ENCODE measurements at places on chromosomes 2 and 18.
A peak's percentile ranks its signal among the peaks of the same experiment; 100 is the strongest.

DNA sequence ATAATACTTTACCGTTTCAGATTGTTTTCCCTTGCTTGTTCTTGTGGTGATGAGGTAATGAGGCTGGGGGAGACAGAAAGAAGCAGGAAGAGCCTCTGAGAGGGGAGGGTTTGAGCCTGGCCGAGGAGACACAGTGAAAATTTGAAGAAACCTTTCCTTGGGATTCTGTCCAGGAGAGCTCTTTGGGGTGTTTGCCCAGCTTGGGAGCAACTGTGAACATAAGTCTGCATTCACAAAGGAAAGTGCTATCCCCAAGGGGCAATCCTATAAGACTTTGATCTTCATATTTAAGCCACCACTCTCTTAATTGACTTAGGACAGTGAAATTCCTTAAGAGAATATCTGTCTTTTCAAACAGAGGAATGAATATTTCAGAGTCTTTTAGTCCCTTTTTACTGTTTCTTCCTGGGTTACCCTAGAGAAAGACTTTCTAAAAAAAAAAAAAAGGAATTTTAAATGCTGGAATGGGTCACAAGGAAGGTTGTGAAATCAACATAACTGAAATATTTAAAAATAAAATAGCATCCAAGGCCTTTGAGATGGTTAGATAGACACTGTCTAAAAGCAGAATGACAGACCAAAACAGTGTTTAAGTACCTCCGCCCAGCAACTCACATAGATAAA is 52.5 kb upstream of the STAM2 start:
- DNase-seq = no peak

DNA sequence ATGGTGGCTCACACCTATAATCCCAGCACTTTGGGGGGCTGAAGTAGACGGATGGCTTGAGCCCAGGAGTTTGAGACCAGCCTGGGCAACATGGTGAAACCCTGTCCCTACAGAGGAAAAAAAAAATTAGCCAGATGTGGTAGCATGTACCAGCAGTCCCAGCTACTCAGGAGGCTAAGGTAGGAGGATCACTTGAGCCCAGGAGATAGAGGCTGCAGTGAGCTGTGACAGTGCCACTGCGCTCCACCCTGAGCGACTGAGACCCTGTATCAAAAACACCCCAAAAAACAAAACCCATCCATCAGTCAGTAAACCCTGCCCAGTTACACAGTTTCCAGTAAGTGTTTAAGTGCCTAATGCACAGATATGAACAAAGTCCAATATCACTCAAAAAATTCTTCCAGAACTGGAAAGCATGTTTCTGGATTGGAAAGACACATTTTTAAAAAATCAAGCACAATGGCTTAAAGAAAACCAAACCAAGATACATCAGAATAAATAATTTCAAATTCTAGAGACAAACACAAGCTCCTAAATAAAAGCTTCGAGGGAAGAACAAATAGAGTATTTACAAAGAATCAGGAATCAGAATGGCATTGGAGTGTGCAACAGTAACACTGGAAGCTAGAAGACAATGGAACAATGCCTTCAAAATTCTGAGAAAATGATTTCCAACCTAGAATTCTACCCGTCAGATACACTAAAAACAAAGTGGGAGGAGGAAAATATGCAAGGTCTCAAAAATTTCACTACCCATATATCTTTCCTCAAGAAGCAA is 72.4 kb downstream of the TLK1 start:
- no peak for DNase-seq

GRCh38 chr18:2979871-2980790 is 32.8 kb downstream of the LPIN2 start:
- peak; percentile 55 for DNase-seq

GRCh38 chr2:9764153-9764778 is 79.0 kb upstream of the TAF1B start:
- no peak for DNase-seq

DNA sequence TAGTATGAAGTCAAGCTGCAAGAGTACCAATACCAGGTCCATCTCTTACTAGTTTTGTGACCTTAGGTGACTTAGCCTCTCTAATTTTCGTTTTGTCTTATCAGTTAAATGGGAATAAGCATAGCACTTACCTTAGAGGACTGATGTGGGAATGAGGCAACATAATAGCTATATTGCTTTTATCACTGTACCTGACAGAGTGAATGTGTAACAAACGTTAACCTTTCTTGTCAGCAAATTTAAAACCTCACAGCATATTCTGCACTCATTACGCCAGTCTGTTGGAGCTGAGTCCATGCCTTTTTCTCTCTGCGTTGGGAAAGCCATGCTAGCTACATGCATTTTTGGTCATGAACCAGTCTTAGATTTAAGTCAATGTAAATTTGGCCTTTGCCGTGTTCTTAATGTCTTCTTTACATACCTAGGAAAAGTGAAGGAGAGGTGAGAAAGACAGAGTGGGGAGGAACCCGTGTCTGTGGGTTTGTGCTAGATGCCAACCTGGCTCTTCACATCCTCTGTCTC is at the start of gene IL36B:
Gene IL36B (minus strand): TSS at position 472 of the 522 bp plus-strand sequence.
- DNase-seq = no peak

- DNase-seq = no peak
These were observed 47.4 kb upstream of the PARD3B start for GRCh38 chr2:204497855-204498254.

DNA sequence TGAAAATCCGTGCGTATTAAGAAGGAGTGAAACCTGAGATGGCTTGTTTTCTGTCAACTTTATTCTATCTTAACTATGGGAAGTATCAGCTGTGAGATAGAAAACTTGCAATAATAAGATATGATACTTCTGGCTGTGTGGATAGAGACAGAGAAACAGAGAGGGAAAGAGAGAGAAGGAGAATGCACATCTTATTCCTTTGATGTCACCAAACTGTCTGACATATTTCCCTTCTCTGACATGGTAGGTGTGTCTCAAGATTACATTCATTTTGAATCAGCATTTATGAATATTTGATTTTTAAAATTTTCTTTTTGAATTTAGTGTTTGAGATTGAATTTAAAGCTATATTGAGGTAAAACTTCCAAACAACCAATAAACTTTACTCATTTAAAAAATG is 69.4 kb downstream of the CDC42EP3 start:
- DNase-seq = no peak

- peak; percentile 91 for DNase-seq
These were observed 96.2 kb downstream of the CABLES1 start for GRCh38 chr18:23231340-23232021.

- DNase-seq = no peak
These were observed 152.6 kb upstream of the KYNU start for GRCh38 chr2:142724713-142725349.

DNA sequence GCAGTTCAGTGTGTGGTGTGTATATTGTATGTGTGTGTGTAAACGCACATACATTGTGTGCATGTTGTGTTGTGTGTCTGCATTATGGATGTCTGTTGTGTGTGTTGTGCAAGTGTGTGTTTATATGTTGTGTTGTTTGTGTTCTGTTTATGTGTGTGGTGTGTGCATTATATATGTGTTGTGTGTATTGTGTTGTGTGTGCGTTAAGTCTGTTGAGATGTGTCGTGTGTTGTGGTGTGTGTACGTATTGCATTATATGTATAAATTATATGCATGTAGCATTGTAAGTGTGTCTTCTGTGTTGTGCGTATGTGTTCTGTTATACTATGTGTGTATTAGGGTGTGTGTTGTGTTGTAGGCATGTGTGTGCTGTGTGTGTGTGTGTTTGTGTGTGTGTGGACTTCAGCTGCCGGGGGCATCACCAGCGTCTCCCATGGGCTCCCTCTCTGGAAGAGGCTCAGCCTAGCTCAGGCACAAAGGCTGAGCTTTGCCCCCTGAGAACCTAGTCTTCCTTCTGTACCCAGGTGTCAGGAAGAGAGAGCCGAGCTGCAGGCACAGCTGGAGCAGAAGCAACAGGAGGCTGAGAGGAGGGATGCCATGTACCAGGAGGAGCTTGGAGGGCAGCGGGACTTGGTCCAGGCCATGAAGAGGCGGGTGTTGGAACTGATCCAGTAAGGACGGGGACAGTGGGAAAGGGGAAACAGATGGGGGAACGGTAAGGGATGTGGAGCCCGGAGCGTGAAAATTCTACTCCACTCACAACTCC is 13.7 kb downstream of the RUFY4 start:
- DNase-seq = no peak

GRCh38 chr2:40315683-40316082 is 136.2 kb downstream of the SLC8A1 start:
- no peak for DNase-seq

DNA sequence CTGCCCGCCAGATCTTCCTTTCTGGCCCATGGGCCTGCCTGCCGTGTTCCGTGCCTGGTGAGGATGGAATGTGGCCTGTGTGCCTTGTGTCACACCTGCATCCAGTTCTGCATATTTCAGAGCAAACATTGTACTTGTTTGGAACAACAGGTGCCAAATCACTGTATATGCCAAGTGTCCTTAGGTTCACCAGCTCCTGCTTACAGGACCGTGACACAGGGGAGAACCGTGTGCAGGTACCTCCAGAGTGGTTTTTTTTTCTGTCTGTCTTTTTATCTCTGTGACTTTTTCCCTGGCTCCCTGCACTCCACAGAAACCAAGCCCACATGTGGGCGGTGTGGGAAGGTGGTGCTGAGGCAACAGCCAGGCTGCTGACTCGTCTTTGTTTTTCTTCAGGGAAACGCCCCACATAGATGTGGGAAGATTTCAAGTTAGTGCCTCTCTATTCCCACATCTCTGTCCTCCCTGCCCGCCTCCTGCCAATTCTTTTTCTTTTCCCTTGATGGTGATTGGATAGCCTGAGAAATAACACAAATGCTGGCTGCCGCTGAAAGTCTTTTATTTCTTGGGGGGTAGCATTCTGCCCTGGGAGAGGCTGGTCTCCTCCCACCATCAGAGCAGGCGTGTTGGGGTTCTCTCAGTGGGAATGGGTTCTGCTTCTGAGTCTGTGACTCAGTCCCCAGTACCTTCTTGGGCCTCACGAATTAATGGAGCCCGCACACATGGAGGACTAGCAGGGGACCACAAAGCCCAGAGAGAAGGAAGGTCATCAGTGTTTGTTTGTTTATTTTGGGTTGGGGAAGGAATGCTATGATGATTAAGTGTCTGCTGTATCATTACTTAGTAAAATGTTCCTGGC is 21.4 kb downstream of the GRHL1 start:
- DNase-seq = no peak

DNA sequence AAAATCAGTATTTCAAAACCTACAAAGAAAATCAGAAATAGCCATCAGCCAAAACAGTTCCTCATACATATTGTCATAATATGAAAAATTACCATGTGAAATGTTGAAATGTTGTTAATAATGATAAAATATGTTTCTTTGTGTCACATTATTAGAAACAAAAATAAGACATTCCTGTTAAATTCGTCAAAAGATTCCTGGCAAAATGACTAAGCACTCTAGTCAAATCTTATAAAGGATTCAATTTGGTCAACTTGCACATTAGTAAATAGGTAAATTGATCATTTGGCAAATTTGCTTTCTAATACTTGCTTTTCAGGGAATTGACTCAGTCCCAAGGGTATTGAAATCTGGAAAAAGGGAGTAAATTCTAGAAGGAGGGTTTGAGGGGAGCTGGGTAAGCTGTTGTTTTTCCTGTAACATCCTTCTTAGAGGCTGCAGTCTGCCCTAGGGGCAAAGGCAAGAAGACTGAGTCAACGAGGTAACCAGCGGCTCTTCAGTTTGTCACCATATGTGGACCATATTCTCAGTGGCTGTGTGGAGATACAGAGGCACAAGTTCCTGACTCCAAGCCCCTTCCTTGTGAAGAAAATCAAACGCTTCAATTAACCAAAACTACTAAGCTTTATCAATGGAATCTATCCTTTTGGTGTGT is 482.3 kb downstream of the TNS1 start:
- no peak for DNase-seq

DNA sequence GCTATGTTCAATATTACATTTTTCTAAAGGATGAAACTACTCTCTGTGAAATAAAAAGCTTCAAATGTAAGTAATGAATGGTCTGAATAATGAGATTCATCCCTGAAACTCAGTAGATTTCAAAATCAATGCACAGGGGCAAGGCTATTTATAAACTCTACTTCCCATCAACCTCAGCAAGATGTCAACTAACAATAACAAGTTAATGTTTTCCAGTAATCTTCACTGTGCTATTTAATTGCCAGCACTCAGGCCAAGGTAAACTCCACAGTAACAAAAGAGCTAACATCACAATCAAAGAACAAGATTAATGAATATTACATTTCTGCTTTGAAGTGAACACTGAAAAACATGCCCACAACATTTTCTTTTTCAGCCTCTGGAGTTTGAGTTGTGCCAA is 144.3 kb upstream of the ZFP36L2 start:
- no peak for DNase-seq

DNA sequence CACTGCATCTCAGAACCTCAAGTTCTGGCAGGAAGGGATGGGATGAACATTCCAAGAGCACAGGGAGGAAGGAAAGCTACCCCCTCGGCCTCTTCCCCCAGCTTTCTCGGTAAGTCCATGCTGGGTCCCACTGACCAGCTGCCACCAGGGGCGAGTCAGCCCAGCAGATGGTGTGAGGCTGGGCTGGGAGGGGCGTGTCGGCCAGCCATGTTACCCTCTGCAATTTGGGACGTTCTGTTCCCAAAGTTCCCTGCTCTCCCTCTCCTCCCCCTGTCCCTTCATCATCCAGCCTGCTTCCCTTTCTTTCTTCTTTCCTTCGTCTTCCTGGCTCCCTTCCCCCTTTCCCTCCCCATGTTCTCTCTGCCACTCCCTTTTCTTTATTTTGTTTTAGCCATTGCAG is 74.3 kb upstream of the TNP1 start:
- DNase-seq = no peak

GRCh38 chr18:66495844-66496243 is 108.0 kb downstream of the CDH19 start:
- no peak for DNase-seq

DNA sequence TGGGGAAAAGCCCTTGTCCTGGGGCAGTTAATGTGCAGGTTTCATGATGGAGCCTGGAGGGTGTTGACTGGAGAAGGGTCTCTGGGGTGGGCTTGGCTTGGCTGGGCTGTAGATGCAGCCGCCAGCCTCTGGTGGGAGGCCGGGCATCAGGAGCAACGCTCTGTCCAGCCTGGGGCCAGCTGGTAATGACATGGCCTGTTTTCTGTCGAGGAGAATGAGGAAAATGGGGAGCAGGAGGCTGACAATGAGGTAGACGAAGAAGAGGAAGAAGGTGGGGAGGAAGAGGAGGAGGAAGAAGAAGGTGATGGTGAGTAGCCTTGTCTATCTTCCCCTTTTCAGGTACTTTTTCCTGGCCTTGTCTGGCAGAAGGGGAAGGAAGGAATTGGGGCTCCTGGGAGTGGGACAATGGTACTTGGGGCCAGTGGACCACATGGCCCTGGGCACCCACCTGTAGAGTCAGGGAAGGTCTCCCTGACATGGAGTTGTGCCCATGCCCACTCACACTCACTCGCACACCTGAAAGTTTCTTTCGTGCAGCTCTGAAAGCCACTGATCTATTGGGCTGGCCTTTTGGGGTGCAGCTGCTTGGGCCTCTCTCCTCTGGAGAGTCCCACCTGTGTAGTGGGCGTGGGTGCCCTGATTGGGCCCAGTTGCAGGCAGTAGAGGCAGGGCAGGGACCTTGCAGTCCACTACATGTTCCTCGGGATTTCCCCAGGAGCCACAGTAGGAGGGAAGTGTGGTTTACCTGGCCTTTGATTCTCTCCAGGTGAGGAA is 3.5 kb downstream of the PTMA start:
- no peak for DNase-seq

GRCh38 chr2:11498543-11499034 is 32.6 kb upstream of the E2F6 start:
- DNase-seq = no peak

- no peak for DNase-seq
These were observed 6.4 kb downstream of the ASPRV1 start for GRCh38 chr2:69955029-69955428.

- DNase-seq = no peak
These were observed 26.2 kb downstream of the ZRANB3 start for GRCh38 chr2:135504811-135505210.
